ENCODE measurements at places on chromosomes 2 and 18.

DNA sequence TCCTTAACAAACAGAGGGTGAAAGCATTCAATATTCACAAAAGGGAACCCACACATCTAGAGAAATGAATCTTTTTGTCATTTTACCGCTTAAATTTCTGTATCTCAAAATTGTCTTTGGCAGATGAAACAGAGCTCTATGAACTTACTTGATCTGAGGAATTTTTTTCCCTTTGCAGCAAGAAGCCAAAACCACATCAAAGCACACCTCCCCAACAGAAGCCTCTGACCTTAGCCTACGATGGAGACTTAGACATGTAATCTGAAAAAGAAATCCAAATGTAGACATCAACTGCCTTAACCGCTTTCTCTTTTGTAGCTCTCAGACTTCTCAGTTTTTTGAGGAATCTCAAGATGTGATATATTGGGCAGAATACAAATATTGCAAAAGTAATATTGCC, 287.9 kb upstream of the HNMT start:
- DNase-seq, result no peak

- DNase-seq, result no peak
Observed at GRCh38 chr18:37565101-37565976, at the start of gene CELF4. Gene CELF4, minus strand, starts transcription at chr18:37565798.

- DNase-seq, result no peak
Observed at GRCh38 chr2:58475756-58476155, 234.6 kb upstream of the FANCL start.

GRCh38 chr18:13176847-13177246, 41.7 kb upstream of the LDLRAD4 start:
- DNase-seq, result no peak

GRCh38 chr2:222653280-222653679, 2.6 kb downstream of the FARSB start:
- DNase-seq, result no peak

DNA sequence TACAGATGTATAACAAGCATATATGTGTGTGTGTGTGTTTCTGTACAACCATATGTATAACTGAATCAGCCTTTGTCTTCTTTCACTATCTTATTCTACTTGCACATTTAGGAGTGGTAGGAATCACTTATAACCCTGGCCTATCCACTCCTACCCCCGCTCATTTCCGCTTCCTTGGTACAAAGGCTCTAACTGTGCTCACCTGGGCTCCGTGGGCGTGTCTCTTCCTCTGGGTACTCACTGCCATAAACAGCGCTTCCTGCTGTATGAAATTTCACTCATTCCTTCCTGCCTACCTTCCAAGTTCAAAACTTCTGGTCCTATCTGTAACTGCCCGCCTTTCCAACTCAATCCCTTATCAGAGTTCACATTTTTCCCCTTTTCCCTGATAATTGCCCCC, 815.5 kb downstream of the EPHA4 start:
- no peak for DNase-seq

GRCh38 chr2:9168821-9169221, 37.8 kb upstream of the ASAP2 start:
- DNase-seq, result no peak

DNA sequence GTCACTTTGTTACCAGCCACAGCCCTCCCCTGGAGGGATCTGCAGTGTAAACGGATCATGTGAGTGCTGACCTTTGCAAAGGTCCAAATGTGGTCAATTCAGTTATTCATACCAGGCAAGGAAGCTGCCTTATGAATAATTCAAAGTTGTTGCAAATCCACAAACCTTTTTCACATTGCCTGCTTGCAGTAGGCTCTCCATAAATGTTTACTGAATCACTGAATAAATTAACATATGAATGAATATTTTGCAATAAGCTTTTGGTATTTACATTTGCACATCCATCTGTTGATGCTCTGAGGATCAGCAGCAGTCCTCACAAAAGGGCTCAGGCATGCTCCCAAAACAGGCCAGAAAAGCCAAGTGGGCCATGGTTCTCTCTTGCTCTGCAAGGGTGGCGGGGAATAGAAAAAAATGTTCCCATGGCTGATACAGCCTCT, 156.8 kb downstream of the VAPA start:
- no peak for DNase-seq

- DNase-seq, result no peak
Observed at GRCh38 chr2:209900638-209901037, 101.8 kb upstream of the RPE start.

- DNase-seq, result no peak
Observed at GRCh38 chr2:172433144-172433543, 5.8 kb downstream of the ITGA6 start.

DNA sequence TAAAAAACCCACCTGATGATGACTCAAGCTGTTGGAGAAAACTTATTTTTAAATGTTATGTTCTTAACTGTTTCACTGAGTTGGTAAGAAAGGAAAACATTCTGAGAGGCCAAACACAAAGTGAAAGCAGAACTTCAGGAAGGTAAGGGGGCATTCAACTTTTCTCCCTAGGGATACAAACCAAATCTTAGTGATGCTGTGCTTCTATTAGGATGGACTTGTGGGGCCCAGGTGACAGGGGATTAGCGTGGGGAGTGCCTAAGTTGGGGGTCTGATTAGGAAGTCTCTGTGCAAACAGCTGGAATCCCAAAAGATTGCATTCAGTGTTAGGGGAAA, 18.5 kb downstream of the PDCL3 start:
- no peak for DNase-seq

GRCh38 chr2:96970248-96970875, 16.0 kb downstream of the FAM178B start:
- no peak for DNase-seq

- no peak for DNase-seq
Observed at GRCh38 chr2:31547485-31547884, 33.3 kb downstream of the SRD5A2 start.

DNA sequence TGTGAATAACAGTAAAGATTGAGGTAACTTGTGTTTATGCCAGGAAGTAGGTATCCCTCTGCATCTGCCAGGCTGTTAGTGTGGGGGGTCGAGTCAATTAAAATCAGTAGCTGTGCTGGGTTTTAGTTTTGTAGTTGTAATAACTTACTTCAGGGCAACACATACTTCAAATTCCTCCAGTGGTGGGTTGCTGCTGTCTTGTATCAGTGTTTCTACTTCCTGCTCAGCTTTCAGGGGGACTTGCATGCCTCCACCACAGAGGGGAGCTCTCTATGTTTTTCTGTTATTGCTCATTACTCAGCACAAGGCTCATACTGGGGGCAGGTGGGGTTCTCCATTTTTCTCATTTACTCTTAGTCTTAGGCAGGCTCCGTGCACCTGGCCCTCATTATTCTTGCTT, 136.8 kb downstream of the CAPN13 start:
- no peak for DNase-seq

All from substantia nigra (tissue), 51 donors.